Activated CD4-positive, alpha-beta T cell treated with anti-CD3 and anti-CD28 coated beads, Interleukin-2, Interleukin-6, amounts not matched to agents 100 ng/mL and 50 ng/mL, durations not matched to agents 16 hours and 8 hours (primary cell): ENCODE measurements at places on chromosomes 2 and 18.

DNA sequence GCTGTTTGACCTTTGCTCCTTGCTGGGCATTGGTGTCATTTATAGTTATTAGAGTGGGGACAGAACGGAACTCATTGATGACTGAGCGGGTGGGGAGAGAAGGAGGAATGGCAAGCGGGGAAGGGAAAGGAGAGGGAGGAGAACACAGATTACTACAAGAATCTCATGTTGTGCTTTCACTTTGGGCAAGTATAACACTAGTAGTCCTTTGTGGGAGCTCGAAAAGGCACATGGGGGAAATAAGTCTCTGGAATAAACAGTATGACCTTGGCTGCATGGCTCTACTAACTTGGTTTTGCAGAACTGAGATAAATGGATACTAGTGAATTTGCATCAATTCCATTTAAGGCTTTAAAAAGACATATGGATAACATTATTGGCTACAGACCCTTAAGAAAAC lies 161.7 kb upstream of the NABP1 start:
- DNase-seq: no peak

DNA sequence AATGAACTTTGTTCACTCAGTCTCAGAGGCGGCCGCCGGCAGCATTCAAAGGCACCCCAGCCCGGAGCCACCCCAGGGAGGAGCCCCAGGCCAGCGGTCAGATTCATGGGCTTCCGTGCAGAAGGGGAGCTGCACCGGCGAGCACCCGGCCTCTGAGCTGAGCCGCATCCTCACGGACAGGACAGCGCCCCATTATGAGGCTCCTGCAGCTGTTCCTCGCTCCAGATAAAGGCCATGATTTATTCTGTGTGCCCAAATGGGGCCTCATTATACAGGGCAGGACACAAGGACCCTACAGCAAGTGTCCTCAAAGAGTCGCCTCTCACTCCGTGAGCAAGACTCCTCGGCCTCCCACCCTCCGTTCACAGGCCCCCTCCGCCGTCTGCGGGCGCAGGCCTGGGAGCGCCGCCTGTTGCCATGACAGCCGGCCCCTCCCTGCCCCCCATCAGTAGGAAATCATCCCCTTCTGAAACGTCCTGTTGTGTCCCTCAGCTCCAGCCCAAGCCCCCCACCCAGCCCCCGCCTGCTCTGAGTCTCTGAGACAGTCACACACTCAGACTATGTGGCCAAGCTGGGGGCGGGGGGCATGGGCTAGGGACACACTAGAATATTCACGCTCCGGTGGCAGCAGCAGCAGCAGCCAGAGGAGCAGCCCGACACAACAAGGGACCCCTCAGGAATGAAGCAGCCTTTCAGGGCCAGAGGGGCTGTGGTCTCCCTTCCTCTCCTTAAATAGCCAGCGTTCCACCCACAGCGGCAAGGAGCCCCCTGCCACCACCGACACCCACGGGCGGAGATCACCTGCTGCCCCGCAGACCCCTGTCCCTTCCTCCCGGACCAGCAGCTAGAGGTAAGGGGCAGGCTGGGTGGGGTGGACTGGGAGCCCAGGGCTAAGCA lies at the start of gene GPR17:
TSS of gene GPR17 (plus strand) at position 759 of the 897 bp plus-strand sequence. CDS start 4,583 bp downstream, outside the sequence.
- no peak for DNase-seq

GRCh38 chr2:85578243-85579180 lies 1.1 kb downstream of the VAMP8 start:
- DNase-seq: no peak

DNA sequence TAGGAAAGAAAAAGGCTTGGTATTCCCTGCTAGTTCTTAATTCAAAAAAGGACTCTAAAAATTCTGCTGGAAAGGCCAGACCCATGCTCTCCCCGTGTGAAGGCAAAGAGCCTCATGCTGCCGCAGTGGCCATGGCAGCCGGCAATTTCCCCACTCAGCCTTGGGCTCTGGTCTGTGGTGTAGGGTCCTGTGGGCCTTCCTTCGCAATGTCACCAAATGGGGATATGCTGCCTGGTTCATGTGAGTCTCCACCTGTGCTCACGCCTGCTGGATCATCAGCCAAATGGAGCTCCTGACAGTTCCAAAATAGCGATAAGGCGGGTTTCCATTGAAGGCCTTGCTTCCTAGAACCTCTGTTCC lies 282.8 kb upstream of the ATP5MC3 start:
- DNase-seq: no peak

DNA sequence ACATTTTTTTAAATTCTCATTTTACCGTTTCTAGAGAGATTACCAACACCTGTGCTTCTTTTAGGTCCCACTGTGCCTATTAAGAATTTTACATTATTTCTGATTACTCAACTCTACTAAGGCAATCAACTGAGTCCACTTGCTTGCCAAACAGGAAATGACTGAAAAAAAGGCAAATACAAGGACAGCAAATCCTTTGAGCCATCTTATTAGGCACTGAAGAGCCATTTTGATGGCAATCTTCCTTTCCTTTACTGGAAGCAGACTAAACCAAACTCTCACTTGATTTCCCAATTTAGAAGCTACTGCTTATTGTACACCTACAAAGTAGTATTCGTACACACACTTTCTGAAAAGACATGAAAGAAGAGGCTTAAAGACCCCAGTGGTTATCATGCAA lies 121.4 kb upstream of the COL3A1 start:
- no peak for DNase-seq

DNA sequence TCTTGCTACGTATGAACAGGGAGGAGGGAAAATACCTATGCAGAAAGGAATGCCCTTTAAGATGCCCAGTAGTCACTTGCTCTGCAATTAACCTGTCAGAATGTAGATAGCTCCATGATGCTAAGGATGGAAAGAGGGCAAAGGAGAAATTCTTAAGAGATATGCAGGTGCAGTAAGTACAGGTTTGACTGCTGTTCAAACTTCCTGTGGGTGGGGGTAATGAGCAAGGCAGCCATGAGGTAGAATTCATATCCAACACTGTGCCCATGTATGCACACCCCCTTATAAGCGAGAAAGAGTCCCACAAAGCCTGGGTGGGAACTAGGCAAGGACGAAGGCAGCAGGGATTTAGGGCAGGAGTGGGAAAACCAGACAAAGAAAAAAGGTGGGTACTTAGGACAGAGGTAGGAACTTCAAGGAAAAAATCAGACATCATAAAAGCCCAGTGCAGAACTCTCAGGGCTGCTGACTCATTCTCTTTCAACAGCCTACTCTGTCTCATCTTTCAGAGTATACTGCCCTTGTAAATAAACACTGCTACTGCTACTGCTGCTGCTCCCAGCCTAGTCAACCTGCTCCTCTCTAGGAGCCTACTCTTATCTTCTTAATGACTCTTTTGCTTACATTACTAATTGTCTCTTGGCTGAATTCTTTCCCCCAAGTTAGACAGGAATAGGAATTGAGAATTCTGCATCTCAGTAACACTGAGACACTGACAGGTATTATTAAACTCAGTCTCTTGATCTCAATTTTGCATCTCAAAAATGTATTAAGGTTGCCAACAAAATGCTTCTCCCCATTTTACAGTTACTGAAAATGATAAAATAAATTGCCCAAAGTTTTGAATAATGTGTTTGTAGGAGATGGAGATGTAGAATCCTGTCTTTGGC lies 189.0 kb downstream of the PTH2R start:
- no peak for DNase-seq

GRCh38 chr2:232879618-232880494 lies 9.8 kb downstream of the SNORC start:
- DNase-seq: no peak

- DNase-seq: no peak
Observed at GRCh38 chr2:128537646-128538045, 219.0 kb upstream of the HS6ST1 start.

GRCh38 chr18:25353080-25353479 lies 1.1 kb upstream of the ZNF521 start:
- DNase-seq: no peak

DNA sequence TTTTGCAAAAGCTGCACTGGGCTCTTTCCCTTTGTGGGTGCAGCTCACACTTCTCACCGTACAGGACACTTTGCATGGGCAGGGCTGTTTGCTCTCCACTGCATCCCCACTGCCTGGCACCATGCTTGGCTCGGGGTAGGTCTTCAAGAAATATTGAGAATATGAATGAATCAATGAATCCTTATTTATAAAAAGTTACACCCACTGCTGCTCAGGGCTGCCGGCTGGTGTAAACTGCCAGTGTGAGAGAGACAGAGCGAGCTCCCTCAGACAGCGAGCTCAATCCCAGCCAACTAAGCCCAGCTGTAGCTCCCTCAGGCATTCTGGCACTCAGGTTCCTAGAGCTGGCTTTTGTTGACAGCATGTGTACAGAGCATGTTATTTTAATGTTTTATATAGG lies 3.4 kb downstream of the TMEM185B start:
- DNase-seq: no peak

- DNase-seq: no peak
Observed at GRCh38 chr2:201021914-201022313, 49.6 kb downstream of the HYCC2 start.

DNA sequence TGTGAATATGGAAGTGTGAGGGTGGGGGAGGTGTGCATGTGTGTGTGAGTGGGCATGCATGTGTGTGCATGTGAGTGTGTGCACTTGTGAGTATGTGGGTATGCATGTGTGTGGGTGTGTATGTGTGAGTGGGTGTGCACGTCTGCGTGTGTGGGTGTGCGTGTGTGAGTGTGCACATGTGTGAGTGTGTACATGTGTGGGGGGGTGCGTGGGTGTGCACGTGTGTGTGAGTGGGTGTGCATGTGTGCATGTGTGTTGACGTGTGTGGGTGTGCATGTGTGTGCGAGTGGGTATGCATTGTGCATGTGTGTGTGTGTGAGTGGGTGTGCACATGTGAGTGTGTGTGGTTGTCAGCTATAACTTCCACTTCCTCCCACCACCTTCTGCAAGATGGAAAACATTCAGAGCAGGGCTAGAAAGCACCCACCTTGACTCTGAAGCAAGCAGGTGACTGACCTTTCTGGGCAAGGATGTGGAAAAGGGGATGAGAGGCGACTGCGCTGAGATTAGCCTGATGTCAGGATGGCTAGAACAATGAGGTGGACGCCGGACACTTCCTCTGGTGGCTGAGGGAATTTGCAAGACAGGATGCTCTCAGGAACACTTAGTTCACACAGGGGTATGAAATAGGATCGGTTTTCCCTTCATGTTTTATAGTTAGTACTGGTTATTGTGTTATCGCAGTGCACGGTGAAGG lies 103.6 kb downstream of the ACKR3 start:
- no peak for DNase-seq

- no peak for DNase-seq
Observed at GRCh38 chr18:70046207-70046606, 98.5 kb upstream of the CD226 start.

DNA sequence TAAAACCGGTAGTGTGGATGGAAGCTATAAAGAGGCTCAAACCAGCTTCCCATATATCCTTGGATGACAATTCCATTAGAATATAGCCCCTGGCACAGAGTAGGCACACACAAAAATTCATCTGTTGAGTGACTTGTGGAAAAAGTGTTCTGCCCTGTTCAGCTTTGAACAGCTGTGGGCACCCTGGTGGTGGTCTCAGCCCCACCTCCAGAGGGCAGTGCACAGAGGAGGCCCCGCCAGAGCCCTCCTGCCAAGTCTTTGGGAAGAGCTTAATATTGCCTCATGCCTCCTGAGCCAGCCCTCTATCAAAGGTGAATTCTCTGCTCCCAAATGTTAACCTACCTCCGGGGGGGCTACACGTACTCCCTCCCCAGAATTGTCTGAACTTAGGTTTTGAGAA lies 30.4 kb downstream of the EPAS1 start:
- no peak for DNase-seq

DNA sequence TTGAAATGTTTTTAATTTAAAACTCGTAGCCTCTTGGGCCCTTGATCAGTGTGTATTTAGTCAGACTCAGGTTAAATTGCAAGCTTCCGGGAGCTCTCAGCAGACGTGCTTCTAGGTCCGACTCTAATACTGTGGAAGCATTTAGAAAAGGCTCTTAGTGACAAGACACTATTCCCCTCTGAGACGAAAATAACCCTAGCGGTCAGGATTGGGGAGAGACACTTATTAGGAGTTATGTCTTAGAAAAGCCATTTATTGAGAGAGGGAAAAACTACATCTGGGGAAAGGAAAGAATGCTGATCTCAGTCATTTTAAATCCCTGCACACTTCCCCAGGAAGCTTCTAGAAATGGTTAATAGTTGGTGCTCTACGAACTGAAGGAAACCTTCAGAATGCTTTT lies 110.5 kb upstream of the NCK2 start:
- DNase-seq: no peak

GRCh38 chr2:220956429-220956828 lies 615.7 kb downstream of the EPHA4 start:
- no peak for DNase-seq

GRCh38 chr2:103669531-103669930 lies 907.7 kb downstream of the TMEM182 start:
- DNase-seq: no peak

GRCh38 chr2:17580319-17580715 lies 39.8 kb downstream of the VSNL1 start:
- no peak for DNase-seq

DNA sequence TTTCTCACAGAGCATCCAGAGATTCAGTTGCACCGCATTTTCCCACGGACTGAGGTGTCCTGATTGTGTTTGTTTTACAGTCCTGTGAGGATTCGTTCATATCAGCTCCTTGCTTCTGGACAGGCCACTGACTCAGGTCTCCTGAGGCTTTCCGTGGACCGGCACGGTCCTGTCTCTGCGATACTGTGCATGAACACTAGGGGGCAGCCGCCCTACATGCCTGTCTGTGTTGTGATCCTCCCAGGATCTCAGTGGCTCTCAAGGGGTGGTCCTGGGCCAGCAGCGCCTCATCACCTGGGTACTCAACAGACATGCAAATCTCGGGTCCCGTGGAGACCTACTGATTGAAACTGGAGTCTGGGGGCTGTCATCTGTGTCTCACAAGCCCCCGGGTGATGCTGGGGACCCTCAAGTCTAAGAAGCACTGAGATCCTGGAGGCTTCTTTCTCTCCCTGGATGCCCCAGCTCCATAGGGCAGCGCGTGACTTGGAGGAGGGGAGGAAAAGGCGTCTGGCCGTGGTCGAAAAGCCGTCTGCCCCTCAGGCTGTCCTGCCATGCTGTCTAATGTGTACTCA lies 28.9 kb downstream of the IL1R2 start:
- DNase-seq: peak; percentile 92

GRCh38 chr18:31931886-31932240 lies 11.1 kb downstream of the TRAPPC8 start:
- no peak for DNase-seq
